ENCODE measurements at places on chromosomes 2 and 18.

- DNase-seq = no peak
Measured at GRCh38 chr2:174195253-174195652, 53.1 kb downstream of the OLA1 start.

GRCh38 chr2:233513953-233514655, 52.5 kb downstream of the USP40 start:
- no peak for DNase-seq

GRCh38 chr2:129758784-129759471, 220.5 kb upstream of the RAB6C start:
- DNase-seq = no peak

DNA sequence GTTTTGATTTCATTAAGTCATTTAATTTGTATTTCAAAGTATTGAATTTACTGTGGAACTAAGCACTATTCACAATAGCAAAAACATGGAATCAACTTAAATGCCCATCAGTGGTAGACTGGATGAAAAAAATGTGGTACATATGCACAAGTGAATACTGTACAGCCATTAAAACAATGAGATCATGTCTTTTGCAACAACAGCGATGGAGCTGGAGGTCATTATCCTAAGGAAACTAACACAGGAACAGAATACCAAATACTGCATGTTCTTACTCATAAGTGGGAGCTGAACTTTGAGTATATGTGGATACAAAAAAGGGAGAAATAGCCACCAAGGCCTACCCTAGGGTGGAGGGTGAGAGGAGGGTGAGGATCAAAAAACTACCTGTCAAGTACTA, 164.4 kb downstream of the BABAM2 start:
- no peak for DNase-seq

GRCh38 chr2:207863345-207863744, 93.6 kb upstream of the FZD5 start:
- DNase-seq = no peak

DNA sequence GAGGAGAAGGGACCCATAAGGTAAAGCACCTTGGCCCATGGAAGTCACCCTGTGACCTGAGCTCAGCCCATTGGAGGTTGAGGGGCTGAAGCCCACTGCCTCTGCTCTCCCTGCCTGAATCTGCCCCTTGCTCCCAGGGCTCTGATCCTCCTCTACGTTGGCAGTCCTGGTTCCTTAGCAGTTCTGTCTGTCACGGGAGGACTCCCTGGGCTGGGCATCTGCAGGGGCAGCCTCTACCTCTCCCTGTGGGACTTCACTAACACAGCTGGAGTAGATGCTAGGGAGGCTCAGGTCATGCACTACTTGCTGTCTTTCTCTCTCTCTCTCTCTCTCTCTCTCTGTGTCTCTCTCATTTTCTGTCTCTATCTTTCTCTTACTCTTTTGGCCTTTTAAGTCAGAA, 8.7 kb downstream of the GYPC start:
- DNase-seq = no peak

DNA sequence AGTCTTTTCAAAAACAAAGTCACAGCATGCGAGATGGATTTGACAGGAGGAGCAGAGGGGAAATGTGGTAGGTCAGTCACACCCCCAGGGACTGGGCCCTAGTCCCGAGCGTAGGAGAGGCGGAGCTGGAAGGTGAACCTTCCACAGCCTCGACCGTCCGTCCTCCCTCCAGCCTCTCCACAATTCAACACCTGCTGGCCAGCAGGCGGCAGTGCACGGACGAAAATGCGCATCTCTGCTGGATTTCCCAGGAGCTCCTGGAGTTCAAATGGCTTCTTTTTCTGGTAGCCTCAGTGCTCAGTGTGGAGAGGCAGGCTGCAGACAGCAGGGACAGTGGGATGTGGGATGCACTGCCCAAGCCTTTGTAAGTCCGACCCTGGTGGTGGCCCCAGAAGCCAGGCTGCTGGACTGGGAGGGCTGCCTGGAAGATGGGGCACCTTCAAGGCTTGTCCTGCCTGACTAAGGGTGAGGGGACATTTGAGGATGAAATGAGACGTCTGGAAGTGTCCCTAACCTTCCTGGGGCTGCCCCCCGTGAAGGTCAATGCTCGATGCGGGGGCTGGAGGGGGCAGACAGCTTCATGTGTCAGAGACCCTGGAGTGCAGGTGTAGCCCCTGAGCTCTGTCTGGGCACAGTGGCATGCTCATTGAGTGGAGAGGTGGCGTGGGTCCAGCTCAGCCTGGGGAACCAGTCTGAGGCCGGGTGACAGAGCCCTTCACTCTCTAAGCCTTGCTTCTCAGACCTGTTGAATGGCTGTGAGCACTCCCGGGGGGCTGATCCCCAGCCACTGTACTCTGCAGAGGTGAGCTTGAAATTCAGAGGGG, 189.5 kb downstream of the TFCP2L1 start:
- DNase-seq = no peak

- no peak for DNase-seq
Measured at GRCh38 chr2:176582176-176582575, 312.9 kb downstream of the MTX2 start.

- DNase-seq = no peak
Measured at GRCh38 chr2:188865681-188866080, 108.5 kb upstream of the COL3A1 start.

- DNase-seq = no peak
Measured at GRCh38 chr2:138115666-138116065, 151.4 kb downstream of the HNMT start.

GRCh38 chr2:65789923-65790675, 357.7 kb upstream of the SPRED2 start:
- DNase-seq = no peak
